GM12878 (cell line): ENCODE measurements at places on chromosomes 4 and X.

DNA sequence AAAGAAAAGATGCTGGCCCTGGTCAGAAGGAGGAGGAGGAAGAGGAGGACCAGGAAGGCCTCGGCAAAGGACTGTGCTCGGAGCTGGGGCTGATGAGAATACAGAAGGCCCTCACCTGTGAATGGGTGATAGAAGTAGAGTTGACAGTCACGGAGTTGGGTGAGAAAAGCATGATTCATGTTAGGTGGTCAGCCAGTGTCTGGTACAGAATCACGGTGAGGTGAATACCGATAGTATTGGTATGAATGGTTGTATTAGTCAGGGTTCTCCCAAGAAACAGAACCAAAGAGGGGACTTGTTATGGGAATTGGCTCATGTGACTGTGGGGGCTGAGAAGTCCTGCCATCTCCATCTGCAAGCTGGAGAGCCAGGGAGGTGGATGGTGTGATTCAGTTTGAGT is 32.5 kb upstream of the FAM156A start:
- no peak for DNase-seq

- DNase-seq = no peak
Measured at GRCh38 chr4:128463006-128463405, 175.4 kb upstream of the PGRMC2 start.

DNA sequence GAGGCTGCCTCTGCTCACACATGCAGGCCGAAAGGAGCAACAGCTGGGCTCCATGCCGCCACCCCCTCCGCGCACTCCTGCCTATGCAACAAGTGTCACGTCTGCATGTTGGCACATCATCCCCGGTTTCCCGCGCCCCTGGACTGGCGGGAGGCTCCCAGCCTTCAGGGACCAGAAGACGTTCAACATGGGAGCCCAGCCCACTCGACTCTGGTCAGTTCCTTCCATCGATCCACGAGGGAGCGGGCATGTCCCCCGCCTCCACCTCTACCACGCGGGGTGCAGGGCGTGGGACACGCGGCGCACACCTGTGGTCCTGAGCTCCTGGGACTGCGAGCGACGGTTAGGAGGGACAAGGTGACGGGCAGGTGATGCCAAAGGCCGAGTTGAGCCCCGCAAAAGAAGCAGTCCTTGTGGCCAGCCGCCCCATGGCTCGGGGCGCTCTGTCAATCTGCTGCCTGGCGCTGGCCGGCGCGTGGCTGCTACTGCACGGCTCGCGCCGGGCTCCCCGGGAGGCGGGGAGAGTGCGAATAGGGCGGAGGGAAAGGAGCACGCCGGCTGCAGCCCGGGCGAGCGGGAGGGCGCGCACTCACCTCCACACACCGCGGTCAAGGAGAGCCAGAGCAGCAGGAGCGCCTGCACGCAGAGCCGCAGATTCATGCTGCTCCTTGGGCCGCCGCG is 645 bp downstream of the APLN start:
- no peak for DNase-seq

- DNase-seq = no peak
Measured at GRCh38 chr4:145779319-145779801, 99.4 kb downstream of the C4orf51 start.

DNA sequence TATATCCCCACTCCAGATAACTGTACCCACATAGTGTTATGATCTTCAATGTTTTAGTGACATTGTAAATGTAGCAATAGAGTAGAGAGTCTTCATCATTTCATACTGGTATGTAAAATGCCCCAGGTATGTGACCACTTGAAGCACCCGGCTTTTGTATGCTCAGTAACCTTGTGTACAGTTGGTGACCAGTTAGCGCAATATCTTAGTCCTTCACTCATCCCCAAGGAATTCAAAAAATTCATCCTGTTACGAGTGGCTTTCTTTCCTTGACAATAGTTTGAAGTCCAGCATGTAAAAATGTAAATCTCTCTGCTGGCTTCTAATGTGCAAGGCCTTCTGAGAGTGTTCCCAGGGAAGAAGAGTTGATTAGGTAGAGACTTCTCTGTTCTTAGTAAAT is 145.6 kb downstream of the ARX start:
- no peak for DNase-seq
